Bone marrow (tissue), 2 donors: ENCODE measurements at places on chromosomes 16 and 17.

GRCh38 chr17:62030264-62030663, 34.8 kb downstream of the MED13 start:
- no peak for DNase-seq

DNA sequence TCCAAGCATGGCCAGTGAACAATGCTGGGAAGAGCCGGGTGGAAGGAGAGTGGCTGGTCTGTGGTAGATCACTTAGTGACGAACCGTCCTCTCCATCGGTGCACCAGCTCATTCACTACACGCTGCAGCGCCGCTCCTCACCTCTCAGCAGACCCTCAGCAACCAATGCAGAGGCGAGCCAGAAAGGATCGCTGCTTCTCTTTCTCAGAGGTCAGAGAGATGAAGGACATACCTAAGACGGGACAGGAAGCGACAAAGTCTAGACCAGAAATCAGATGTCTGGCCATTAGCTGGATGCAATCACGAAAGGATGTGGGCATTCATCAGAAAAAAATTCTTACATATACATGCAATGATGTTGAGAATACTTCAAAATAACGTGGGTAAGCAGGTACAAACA, 26.9 kb downstream of the NSMCE1 start:
- no peak for DNase-seq

DNA sequence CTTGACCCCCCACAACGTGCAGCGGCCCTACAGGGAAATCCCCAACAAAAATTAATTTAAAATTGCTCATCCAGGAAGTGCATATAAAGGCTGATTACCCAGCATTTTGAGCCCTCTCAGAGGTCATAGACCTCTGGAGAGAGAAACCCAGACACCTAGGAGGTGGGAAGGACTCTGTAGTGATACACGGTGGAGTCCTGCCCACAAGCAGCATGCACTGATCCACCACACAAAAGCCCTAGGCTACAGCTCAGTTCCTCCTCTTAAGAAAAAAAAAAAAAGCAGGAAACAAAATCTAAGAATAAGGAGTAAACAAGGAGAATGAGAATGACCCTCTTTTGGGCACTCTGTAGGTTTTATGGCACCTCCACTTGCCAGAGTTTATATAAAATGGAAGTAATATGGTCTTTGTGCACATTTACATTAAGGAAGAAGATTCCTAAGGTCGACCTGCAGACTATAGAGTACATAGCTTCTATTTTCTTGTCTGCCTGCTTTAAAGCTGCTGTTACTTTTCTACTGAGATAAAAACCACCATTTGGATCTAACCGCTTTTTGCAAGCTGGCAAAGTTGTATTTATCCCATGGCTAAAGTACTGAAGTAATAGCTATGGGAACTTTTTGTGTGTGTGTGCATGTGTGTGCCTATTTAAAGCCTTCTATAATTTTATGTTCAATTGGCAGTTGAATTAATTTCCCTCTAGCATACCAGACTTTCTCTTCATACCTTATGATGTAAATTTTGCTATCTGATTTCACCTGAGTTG, 46.9 kb downstream of the ACSM1 start:
- no peak for DNase-seq

DNA sequence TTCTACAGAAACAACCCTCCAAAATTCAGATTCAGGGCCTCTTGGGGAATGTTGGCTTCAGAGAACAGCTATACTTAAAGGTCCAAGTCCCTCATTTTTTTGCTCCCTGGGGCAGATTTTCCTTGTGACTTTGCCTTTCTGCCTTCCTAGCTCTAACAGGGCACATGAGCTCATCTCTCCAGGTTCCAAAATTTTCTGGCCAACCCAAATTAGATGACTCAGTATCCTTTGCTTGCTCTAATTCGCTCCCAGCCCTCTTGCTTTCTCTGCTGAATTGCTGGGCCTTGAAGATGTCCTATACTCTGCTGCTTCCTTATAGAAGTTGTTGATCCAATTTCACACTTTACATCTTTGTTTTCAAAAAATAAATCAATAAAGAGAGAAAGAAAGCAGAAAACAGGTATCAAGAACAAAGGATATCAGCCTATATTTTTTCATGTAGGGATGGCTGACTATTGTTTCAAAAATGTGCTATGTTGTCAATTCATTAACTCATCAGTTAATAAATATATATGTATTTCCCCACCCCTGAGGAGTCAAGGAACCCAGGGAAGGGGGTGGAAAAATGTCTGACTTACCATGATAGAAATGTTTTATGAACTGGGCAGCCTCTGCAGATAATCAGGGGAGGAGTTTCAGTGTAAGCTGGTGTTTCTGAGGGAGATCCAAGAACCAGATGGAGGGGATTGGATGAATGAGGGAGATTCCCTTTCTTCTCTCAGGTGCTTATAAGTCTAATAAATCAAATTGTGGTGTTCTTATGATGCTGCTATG, 1.0 kb upstream of the KRTAP4-2 start:
- DNase-seq = no peak

DNA sequence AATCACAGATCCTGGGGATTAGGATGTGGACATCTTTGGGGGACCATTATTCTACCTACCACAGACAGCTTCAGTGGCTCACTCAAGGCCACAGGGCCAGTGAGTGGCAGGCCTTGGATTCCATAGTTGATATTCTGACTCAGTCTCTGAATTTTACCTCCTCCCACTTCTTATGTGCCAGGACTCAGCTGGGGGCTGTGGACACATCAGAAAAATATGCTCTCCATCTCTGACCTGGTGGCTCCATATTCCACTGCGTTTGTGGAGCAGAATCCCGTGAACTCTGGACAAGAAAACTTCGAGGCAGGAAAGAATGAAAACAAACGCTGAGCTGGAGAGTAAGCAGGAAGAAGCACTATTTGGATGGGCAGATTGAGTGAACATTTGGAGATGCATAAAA, 301.8 kb upstream of the MAF start:
- no peak for DNase-seq

DNA sequence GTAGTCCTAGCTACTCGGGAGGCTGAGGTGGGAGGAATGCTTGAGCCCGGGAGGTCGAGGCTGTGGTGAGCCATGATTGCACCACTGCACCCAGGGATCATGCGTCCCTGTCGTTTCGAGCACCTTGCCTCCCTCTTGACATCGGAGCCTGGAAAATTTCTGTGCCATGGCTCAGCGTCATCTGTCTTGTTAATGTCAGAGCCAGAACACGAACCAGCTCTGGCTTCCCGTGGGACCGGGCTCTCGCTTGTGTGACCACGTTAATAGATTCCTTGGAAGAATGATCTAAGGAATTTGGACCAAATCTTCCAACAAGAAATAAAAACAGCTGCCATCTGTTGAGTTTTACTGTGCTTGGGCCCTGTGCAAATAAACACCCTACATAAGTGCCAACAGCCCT, 117.7 kb downstream of the ABCC1 start:
- no peak for DNase-seq

DNA sequence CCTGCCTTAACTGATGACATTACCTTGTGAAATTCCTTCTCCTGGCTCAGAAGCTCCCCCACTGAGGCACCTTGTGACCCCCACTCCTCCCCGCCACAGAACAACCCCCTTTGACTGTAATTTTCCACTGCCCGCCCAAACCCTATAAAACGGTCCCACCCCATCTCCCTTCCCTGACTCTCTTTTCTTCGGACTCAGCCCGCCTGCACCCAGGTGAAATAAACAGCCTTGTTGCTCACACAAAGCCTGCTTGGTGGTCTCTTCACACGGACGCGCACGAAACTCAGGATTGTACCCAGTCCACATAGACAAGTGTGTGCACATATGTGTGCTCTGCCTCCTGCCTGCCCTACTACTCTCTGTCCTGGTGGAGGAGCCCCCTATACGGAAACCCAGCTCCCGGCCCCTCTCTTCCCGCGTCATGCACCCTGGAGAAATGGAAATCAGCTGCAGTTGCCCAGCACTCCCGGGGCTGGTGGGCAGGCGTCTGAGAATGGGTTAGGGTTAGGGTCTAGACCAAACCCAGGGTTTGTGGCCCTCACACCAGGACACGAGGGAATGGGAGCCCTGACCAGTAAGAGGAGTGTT, 2.4 kb upstream of the RHBDF1 start:
- DNase-seq = no peak

- DNase-seq = no peak
Measured at GRCh38 chr17:59287452-59287851, 44.0 kb upstream of the YPEL2 start.

DNA sequence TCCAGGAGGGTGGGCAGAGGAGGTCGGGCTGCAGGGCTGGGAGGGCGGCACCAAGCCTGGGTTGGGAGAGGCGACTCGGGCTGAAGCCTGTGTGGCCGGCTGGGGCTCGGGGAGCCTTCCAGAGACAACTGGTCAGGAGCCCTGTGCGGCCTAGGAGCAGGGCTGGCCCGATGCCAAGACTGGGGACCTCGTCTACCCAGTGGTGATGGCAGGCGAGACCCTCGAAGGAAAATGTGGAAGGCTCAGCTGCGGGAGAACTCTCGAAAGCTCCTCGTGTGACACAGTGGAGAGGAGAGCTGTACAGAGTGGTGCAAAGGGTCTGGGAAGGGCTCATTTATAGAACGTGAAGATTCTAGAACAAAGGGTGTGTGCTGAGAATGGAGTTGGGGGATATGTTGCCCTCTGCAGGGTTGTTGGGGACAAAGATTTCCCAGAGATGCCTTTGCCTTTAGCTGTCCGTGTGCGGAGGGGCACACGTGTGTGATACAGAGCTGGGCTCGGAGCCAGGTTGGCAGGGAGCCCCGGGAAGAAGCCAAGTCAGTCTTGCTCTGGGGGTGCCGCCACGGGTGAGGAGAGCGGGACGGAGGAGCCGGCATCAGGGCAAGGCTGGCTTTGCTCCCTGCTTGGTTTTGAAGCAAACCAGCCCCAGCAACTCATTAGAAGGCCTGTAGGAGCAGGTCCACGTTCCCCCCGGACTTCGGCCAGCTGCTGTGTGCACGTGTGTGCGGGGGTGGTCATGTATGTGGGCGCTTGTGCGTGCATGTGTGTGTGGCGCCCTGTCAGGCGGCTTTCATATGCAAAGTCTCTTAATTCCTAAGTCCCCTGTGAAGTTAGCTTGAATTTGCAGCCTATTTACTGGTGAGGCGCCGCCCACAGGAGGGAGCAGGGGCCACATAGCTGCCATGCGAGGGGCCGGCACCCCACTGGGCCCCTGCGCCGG, 132.4 kb upstream of the CHMP6 start:
- no peak for DNase-seq

DNA sequence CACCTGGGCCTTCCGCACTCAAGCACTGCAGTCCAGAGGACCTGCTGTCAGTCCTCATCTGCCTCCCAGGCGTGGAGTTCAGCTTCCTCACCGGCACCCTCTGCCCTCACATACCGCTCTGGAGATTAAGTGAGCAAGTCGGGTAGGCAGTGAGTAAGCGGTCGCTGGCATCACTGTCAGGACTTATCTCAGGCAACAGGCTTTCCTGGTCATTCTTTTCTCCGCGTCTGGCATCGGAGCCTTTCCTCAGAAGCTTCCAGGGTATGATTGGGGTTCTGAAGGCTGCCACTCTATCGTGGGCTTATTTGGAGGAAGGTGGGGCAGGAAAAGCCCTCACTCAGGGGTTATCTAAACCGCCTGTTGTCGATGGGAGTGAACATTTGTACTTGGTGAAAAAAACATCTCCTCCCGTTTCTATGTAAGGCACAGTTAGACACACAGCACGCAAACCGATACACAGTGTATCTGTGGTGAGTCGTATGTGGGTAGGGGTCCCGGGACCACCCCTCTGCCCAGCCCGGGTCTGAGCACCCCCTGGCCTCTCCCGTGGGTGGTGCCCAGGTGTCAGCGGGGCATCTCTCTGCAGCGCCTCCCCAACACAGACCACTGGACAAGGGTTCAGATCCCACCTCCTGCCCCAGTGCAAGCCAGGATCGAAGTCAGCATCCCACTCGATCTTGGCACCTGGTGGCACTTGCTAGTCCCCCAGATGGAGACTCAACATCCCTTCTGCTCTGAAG, 92.5 kb upstream of the PLCG2 start:
- no peak for DNase-seq

DNA sequence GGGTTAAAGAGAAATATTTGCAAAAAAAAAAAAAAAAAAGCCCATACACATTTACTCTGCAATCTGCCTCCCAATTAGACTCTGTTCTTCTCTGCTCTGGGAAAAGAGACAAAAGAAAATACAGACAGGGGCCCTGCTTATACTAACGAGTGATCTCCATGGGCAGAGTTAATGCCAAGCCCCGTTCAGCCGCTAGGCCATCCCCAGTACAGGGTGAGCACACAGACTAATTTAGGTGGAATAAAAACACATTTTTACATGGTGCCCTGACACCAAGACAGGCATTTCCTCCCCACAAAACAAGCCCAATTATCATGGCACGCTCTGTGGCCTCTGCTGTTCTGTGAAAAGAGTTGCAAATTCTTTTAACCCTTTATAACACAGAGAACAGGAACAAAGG, 356.3 kb upstream of the C16orf82 start:
- no peak for DNase-seq

GRCh38 chr17:35774499-35774898, 13.8 kb downstream of the C17orf50 start:
- no peak for DNase-seq

DNA sequence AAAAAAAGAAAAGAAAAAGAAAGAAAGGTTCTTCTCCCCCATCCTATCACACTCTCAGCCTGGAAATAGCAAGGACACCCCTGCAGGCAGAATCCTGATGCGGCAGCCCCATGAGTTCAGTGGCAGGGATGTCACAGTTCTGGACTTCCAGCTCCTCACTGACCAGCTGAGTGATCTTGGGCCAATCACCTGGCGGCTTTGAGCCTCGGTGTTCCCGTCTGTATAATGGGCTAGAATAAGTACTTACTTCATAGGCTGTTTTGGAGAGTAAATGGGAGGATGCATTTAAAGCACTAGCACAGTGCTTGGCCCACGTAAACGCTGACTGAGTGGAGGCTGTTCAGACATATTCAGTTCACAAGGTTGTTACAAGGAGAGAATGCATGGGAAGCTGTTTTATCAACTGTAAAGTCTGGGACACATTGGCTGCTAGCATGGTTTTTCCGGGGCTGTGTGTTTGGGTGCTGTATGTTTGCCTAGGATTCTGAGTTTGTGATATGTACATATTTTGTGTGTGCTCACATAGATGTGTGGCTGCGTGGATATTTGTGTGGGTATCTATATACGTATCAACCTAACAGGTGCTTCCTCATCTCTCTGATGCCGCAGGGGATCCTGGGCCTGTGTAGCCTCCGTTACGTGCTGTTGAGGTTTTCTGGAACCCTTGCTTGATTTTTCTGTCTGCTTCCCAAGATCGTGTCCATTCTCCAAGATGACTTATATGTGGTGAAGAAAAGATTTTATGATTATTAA, 3.4 kb downstream of the BHLHA9 start:
- no peak for DNase-seq
